ENCODE measurements at places on chromosomes 6 and 20.

DNA sequence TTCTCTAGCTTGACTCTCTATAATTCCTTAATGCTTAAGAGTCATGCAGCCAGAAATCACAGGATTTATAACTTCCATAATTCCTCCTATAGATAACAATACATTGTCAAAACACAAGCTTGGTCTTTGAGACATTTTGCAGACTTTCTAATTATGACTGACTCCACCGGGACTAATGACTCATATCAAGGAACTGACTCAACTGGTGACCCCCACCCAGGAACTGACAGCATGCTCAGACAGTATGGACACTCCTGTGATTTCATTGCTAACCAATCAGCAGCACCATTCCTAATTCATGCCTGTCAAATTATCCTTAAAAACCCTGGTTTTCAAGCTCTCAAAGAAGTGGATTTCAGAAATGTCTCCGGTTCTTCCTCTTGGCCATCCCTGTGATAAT is 670.5 kb upstream of the IMPG1 start:
- H3K27ac ChIP-seq = no peak overlapping the region
- H3K27me3 ChIP-seq = no peaks in the 10 kb centered on the region
- no peaks in the 10 kb centered on the region for H3K36me3 ChIP-seq
- no peak for DNase-seq
- H3K4me1 ChIP-seq = no peaks in the 10 kb centered on the region

DNA sequence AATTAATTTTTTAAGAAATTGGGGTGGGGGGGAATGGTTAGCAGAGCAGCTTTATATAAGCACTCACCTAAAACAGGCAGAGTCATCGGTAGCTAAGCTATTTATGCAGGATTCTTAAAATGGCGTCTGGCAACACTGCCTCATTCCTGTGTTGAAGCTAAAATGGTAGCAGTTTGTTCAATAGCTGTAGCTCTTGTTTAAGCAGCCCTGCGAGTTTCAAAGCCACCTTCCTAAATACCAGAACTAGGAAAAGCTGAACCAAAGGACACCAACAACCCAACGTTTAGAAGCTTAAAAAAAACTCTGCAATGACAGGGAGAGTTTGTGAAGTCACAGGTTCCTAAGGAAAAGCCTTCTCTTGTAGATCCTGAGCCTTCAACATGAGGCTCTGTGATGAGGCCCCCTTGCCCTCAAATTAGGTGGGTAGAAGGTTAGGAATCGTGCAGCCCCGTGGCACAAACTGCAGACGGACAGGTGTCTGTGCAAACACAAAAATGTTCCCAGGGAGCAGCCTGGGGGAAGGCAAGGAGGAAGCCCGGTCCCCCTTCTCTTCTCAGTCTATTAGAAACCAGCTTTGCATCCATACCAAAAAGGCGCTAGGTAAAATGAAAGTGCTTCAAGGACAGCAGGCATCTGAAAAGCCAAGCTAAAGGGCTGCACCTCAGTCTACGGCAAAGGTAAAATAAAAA is 4.7 kb downstream of the ZMYND8 start:
- no peak for DNase-seq
- H3K27me3 ChIP-seq = no peaks in the 10 kb centered on the region
- peaks cover 23% of the 10 kb centered on the region for H3K4me1 ChIP-seq
- H3K36me3 ChIP-seq = peaks cover 13% of the 10 kb centered on the region
- peak overlapping the region; percentile 99 for H3K27ac ChIP-seq

GRCh38 chr6:132651062-132651461 is 7.9 kb downstream of the TAAR1 start:
- H3K4me1 ChIP-seq = 0 out of 2 replicates have a peak, but pooled peaks cover 2% of the 10 kb centered on the region
- H3K4me3 ChIP-seq = no peak overlapping the region
- no peaks in the 10 kb centered on the region for H3K36me3 ChIP-seq
- no peak for DNase-seq

DNA sequence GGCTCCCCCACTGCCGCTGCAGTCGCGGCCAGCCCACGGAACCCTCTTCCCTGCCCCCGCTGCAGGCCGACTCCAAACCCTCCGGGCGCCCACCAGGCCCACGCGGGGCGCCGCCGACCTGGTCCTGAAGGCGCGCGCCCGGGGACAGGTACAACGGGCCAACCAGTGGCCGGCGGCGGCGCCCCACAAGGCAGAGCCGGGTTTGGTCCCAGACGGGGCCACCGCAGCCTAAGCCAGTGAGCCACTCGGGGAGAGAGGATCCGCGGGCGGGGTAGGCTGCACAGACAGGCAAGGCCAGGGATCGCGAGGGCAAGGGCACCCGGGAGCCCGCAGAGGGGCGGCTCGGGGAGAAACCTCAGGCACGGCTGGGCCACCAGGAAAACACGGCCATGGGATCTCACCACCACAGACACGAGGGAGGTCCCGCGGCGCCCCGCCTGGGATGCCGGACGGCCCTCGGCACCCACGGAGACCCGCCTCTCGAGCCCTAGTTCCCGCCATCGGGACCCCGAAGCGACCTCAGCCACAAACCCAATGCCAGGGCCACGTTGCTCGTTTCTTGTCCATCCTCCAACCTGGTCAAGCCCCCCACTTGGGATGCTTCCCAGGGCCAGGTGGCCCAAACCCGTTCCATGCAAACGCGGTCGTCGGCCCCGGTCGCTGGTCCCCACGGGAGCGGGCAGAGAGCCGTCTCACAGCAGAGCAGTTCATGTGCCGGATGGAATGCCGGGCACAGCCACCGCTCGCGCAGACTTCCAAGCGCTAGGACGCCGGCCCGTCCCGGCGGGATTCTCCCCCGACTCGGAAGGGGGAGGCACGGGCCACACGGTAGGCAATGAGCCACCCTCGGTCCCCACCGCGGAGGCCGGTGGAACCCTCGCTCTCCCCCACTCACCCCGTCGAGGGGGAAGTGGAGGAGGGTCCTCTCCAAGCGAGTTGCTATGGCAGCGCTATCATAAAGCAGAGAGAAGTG is 1956.6 kb upstream of the DEFB115 start:
- no peak overlapping the region for H3K27ac ChIP-seq
- no peak for DNase-seq
- H3K4me1 ChIP-seq = no peaks in the 10 kb centered on the region
- no peaks in the 10 kb centered on the region for H3K36me3 ChIP-seq
- H3K4me3 ChIP-seq = no peak overlapping the region

GRCh38 chr6:71468841-71469700 is 180.5 kb downstream of the OGFRL1 start:
- no peak for DNase-seq
- H3K27ac ChIP-seq = no peak overlapping the region
- H3K4me1 ChIP-seq = no peaks in the 10 kb centered on the region
- no peaks in the 10 kb centered on the region for H3K36me3 ChIP-seq
- H3K4me3 ChIP-seq = no peak overlapping the region

- H3K27ac ChIP-seq = no peak overlapping the region
- no peak for DNase-seq
- no peaks in the 10 kb centered on the region for H3K36me3 ChIP-seq
- no peaks in the 10 kb centered on the region for H3K4me1 ChIP-seq
- no peaks in the 10 kb centered on the region for H3K27me3 ChIP-seq
- no peak overlapping the region for H3K4me3 ChIP-seq
Measured at GRCh38 chr6:90895299-90896074, 308.6 kb upstream of the MAP3K7 start.

DNA sequence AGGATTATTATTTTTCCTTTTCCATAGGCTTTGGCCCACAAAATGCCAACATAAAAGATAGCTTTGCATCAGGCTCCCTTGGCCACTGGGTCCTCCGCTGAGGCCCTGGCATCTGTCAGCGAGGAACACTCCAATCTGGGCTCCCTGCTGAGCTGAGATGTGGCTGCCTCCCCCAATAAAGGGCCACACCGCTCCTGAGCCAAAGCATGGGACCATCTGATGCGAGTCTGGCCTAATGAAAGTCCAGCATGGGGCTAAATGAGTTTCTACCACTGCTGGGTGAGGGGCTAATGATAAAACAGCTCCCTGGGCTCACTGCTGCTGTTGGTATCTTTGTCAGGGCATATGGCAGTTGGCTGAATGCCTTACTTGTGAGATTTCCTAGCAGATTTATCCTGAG is 817.5 kb upstream of the SLC35B3 start:
- H3K36me3 ChIP-seq = no peaks in the 10 kb centered on the region
- no peak overlapping the region for H3K27ac ChIP-seq
- H3K4me1 ChIP-seq = no peaks in the 10 kb centered on the region
- H3K27me3 ChIP-seq = no peaks in the 10 kb centered on the region
- DNase-seq = no peak
- H3K4me3 ChIP-seq = no peak overlapping the region

GRCh38 chr6:80676386-80676785 is 569.9 kb downstream of the BCKDHB start:
- H3K27ac ChIP-seq = no peak overlapping the region
- H3K27me3 ChIP-seq = no peaks in the 10 kb centered on the region
- no peaks in the 10 kb centered on the region for H3K36me3 ChIP-seq
- no peaks in the 10 kb centered on the region for H3K4me1 ChIP-seq

DNA sequence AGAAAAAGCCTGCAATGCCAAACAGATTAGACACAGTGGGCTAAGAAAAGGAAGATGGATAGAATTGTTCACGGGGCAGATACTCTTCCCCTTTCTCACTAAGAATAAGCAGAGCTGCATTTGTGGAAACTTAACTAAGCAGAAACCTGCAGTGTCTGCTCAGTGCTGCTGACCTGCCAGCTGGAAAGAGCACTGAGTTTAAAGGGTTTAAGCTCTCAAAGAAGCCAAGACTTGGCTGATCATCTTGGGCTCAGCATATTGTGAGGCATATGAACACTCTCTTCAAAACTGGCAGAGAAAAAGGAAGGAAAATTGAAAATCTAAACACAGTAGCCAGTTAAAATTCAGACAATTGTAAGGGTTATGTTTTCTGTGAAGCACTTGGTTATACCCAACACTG is 711.1 kb upstream of the EPHA7 start:
- no peaks in the 10 kb centered on the region for H3K4me1 ChIP-seq
- no peaks in the 10 kb centered on the region for H3K36me3 ChIP-seq
- DNase-seq = no peak
- no peaks in the 10 kb centered on the region for H3K27me3 ChIP-seq
- no peak overlapping the region for H3K4me3 ChIP-seq

- H3K36me3 ChIP-seq = no peaks in the 10 kb centered on the region
- H3K27ac ChIP-seq = no peak overlapping the region
- no peak for DNase-seq
- no peak overlapping the region for H3K4me3 ChIP-seq
Measured at GRCh38 chr6:168285456-168285855, 34.1 kb downstream of the DACT2 start.

DNA sequence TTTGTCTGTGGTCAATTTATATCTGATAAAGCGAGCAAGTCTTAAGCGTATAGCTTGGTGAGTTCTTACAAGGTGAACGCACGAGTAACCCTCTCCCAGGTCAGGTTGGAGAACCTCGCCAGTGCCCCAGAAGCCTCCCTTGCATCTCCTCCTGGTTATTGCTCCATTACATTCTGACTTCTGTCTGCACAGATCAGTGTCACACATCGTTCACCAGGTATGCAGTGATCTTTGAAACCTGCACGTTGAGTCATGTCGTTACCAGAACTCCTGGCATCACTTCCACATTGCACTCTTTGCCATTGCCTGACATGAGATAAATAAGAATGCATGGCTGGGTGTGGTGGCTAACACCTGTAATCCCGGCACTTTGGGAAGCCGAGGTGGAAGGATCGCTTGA is 44.2 kb downstream of the AKAP12 start:
- no peaks in the 10 kb centered on the region for H3K36me3 ChIP-seq
- H3K4me1 ChIP-seq = peaks cover 6% of the 10 kb centered on the region
- 0 out of 2 replicates have a peak overlapping the region, but pooled peaks have one; percentile 24 for H3K4me3 ChIP-seq
- DNase-seq = no peak

DNA sequence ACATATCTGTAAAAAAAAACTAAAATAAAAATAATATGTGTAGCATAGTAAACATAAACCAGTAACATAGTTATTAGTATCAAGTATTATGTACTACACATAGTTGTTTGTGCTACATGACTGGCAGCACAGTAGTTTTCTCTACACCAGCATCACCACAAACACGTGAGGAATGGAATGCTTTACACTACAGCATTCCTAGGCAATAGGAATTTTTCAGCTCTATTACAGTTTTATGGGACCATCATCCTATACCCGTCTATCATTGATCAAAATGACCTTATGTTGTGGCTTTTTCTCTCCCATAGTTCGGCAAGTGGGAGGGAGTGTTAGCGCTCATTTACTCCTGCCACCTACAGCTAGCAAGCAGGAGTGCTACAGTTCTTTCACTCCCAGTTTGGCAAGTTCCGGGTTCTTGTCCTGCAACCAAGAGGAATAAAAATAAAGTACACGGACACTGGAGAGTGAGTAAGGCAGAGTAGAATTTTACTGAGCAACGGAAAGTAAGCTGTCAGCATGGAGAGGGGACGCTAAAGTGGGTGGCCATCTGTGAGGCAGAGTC is 196.8 kb upstream of the HSF2 start:
- no peak overlapping the region for H3K27ac ChIP-seq
- no peaks in the 10 kb centered on the region for H3K4me1 ChIP-seq
- H3K36me3 ChIP-seq = no peaks in the 10 kb centered on the region
- no peaks in the 10 kb centered on the region for H3K27me3 ChIP-seq
- no peak for DNase-seq

GRCh38 chr20:16517946-16518783 is 55.1 kb downstream of the KIF16B start:
- H3K27me3 ChIP-seq = no peaks in the 10 kb centered on the region
- H3K36me3 ChIP-seq = no peaks in the 10 kb centered on the region
- no peak overlapping the region for H3K4me3 ChIP-seq

GRCh38 chr20:45153147-45153546 is 21.6 kb upstream of the PI3 start:
- H3K4me3 ChIP-seq = no peak overlapping the region
- H3K4me1 ChIP-seq = peaks cover 3% of the 10 kb centered on the region
- H3K27ac ChIP-seq = no peak overlapping the region
- H3K27me3 ChIP-seq = no peaks in the 10 kb centered on the region

- no peak for DNase-seq
- no peaks in the 10 kb centered on the region for H3K4me1 ChIP-seq
- H3K4me3 ChIP-seq = no peak overlapping the region
- H3K36me3 ChIP-seq = no peaks in the 10 kb centered on the region
Measured at GRCh38 chr6:74733830-74734620, 471.8 kb downstream of the COL12A1 start.

DNA sequence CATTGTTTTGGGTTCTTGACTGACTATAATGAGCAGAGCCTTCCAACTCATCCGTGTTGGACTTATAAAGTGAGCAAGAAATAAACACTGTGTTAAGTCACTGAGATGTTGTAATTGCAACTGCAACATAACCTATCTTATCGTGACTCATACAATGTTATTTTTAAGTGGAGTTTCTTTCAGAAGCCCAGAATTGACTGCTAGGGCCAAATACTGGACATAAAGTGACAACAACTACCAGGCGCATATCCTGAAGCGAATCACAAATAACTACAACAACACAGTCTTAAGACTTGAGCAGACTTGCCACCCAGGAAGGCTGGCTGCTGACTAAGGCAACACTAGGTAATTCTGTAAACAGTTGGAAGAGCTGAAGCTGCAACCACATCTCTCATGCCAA is 326.6 kb downstream of the COL12A1 start:
- H3K27me3 ChIP-seq = no peaks in the 10 kb centered on the region
- no peak overlapping the region for H3K4me3 ChIP-seq

GRCh38 chr6:42979523-42980177 is 669 bp upstream of the PEX6 start:
- peak overlapping the region; percentile 33 for H3K27ac ChIP-seq
- no peaks in the 10 kb centered on the region for H3K36me3 ChIP-seq
- peaks cover 13% of the 10 kb centered on the region for H3K4me1 ChIP-seq
- H3K4me3 ChIP-seq = peak overlapping the region; percentile 88
- DNase-seq = no peak
- H3K27me3 ChIP-seq = no peaks in the 10 kb centered on the region

- H3K27ac ChIP-seq = no peak overlapping the region
- no peaks in the 10 kb centered on the region for H3K36me3 ChIP-seq
- H3K27me3 ChIP-seq = no peaks in the 10 kb centered on the region
- H3K4me3 ChIP-seq = no peak overlapping the region
- no peak for DNase-seq
Measured at GRCh38 chr20:33431797-33432381, 11.7 kb downstream of the SNTA1 start.

All from GM12878 (cell line).